LHCN-M2 (cell line): ENCODE measurements at places on chromosomes 11 and 22. TPM values are rescaled to one million over a fixed set of nuclear protein-coding genes. Genes with fewer than 3 reads are reported as not detected.

DNA sequence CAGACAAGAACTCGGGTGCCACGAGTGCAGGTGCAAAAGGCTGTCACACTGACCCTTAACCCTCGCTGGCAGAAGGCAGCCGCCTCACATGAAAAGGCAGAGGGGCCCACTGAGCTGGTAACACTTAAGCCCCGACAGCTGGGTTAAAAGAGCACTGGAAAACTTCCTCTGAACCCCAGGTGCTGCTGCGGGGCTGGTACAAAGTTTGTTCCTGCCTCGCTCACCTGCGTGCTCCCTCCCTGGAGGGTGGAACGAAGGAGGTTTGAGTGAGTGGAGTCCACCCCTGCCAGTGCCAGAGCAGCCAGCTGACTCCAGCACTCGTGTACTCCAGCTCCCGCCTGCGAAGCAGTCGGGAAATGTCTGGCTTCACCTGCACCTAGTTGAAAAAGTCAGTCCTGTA lies 12.6 kb downstream of the SULT4A1 start:
- no peak for DNase-seq

DNA sequence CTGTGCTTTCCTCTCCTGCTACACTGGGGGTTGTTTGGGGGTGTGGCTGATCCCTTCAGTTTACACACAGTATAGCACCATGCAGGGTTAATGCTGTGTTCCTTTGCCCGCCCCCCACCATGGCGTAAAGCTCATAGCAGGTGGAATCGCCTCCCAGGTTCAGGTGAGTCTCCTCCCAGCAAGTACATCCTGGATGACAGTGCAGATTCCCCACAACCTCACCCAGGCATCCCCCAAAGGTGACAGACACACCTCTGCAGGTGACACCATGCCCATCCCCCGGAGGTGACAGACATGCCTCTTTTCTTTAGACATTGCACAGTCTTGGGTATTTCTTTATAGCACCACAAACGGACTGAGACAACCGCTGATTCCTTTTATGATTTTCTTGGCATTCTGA lies 343.7 kb downstream of the BRD1 start:
- no peak for DNase-seq

- no peak for DNase-seq
These were observed 29.1 kb downstream of the OR52K1 start for GRCh38 chr11:4511282-4512245.

GRCh38 chr11:130071211-130071712 lies 1.6 kb downstream of the APLP2 start:
- no peak for DNase-seq

- DNase-seq: no peak
These were observed 34.6 kb downstream of the CSNK2A3 start for GRCh38 chr11:11318461-11318860.

- no peak for DNase-seq
These were observed 75.7 kb downstream of the TIMP3 start for GRCh38 chr22:32877196-32877595.

GRCh38 chr11:75548595-75549272 lies 13.3 kb upstream of the SERPINH1 start:
- DNase-seq: no peak

GRCh38 chr11:109728056-109728455 lies 306.1 kb downstream of the C11orf87 start:
- peak; percentile 42 for DNase-seq

DNA sequence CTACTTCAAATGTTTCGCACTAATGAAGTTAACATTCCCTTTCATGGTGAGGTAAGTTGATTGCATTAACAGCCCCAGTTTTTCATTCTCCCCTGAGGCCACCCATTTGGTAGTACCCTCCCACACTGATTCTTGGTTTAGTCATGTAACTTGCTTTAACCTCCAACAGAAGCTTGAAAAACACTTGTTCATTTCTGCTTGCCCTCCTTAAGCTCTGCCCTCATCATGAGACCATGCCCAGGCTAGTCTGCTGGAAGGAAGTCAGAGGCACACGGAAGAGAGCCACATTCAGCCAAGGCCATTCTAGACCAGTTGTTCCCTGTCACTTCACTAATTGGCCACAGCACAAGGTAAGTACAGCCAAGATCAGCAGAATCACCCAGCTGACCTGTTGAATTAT lies 50.7 kb upstream of the CD44 start:
- DNase-seq: peak; percentile 35

- peak; percentile 86 for DNase-seq
These were observed 104.6 kb upstream of the ANO3 start for GRCh38 chr11:26227301-26227746.

GRCh38 chr11:44824300-44824704 lies 97.5 kb downstream of the TSPAN18 start:
- no peak for DNase-seq

DNA sequence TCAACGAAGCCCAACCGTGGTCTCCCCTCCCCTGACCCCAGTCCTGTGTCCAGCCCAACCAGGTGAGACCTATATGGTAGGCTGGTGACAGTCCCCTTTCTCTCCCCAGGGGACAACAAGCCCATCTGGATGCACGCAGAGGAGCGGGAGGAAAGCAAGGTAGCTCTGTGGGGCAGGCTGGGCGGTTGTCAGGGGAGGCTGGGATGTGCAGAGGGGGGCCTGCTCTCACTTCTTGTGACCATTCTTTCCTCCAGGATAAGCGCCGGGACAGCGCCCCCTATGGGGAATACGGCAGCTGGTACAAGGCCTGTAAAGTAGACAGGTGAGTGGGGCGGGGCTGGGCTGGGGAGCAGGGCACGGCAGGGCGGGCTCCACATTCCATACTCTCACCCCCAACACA lies 3.5 kb upstream of the RAB1B start:
- no peak for DNase-seq

DNA sequence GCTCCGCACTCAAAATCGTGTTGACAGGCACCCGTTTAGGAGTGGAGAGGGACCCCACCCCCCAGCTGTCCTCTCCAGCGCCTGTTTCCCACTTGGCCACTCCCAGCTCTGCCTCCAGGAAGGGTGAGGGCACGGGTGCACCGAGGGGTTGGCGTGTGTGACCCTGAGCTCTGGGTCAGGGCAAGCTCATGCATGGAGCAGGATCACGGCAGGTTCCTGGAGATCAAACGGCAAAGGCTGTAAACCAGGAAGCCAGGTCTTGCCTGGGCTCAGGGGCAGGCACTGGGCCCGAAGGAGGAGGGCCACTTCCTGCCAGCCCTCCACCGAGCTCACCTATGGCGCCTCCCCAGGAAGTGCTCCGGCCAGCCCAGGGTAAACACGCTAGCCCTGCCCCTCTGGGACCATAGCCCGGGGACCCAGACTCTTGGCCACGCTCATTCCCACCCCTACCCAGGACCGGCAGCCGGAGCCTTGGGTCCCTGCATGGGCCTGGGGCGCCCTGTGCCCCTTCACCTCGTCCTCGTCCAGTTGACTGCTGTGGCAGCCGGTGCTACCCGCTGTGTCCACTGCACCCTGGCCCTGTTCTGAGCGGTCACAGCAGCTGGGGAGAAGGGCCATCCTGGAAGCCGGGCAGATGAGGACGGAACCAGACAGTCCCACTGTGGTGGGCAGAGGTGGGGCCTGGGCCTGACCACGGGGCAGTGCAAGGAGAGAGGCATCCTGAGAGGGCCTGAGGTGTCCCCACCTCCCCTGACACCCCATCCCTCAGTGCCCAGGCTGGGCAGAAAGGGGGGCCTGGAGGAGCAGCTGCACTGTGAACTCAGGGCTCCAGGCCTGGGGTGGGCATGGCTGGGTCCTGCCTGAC lies 1.0 kb upstream of the EPS8L2 start:
- DNase-seq: no peak

DNA sequence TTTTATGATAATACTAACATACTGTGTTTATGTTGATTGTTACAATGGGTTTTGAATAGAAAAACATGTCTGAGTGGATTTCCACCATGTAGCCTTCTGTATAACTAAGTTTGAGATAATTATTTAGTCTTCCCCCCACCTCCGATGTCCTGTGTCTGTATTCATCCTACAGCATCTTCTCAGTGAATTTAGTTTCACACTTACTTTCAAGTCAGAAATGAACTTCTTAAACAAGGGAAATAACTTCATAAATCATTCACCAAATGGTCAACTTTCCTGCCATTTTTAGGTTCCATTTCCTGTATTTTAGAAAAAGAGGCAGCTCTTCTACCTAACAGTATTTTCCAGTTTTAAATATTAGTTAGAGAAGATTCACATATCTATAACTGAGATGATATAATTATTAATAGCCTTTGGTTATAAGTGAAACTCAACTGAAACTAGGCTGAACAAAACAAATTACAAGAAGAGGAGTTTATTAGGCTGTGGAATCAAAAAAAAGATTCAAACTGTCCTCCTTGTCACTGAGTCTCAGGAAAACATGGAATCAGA lies 3.5 kb downstream of the OR51B5 start:
- no peak for DNase-seq

DNA sequence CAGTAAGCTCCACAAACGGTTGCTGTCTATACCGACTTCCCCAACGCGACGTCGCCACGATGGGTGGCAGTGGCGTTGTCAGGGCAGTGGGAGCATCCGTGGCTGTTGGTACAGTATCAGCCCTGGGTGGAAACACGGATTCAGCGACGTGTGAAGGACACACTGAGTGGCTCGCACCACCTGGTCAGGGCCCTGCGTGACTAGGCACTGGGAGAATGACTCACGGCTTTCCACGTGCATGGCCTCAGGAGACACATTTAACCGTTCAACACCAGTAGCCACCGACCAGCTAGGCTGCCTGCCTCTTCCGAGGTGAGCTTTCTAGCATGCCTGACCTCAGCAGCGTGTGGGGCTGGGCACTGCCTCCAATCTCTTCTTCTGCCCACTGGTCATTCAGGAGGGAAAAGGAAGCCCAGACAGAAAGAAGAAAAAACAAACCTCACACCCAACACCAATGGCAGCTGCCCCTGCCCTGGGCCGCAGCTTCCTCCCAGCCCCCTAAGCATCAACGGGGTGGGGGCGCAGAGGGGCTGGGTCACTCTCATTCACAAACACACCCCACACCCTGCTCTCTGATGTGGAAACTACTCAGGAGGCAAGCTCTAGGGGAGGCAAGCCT lies 59.0 kb downstream of the MYH9 start:
- peak; percentile 97 for DNase-seq

GRCh38 chr11:86292912-86293616 lies 9.0 kb upstream of the HIKESHI start:
- no peak for DNase-seq

GRCh38 chr11:78954696-78955095 lies 380.0 kb upstream of the NARS2 start:
- DNase-seq: no peak

- DNase-seq: no peak
These were observed 2.7 kb upstream of the MYRF start for GRCh38 chr11:61749591-61750217.

GRCh38 chr11:74992852-74993251 lies 4.1 kb downstream of the NEU3 start:
- no peak for DNase-seq

- no peak for DNase-seq
These were observed 8.9 kb downstream of the UVRAG start for GRCh38 chr11:75823946-75824345.

DNA sequence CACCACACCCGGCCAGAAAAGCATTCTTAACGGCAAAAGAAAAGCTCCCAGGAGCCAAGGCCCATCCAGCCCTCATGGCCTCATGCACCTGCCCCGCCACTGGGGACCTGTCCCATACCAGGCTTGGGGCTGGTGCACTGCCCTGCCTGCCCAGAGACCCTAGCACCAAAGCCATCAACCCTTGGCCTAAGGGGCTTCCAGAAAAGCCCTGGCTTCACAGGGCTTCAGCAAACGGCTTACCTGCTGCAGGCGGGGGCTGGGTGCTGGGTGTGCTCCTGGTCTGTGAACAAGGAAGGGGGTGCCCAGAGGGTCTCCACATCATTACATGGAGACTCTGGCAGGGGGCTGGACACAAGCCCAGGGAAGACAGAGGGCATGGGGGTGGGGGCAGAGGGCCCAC lies 89.5 kb downstream of the CELSR1 start:
- no peak for DNase-seq

GRCh38 chr11:69940246-69940610 lies 121.0 kb upstream of the FGF3 start:
- DNase-seq: no peak

DNA sequence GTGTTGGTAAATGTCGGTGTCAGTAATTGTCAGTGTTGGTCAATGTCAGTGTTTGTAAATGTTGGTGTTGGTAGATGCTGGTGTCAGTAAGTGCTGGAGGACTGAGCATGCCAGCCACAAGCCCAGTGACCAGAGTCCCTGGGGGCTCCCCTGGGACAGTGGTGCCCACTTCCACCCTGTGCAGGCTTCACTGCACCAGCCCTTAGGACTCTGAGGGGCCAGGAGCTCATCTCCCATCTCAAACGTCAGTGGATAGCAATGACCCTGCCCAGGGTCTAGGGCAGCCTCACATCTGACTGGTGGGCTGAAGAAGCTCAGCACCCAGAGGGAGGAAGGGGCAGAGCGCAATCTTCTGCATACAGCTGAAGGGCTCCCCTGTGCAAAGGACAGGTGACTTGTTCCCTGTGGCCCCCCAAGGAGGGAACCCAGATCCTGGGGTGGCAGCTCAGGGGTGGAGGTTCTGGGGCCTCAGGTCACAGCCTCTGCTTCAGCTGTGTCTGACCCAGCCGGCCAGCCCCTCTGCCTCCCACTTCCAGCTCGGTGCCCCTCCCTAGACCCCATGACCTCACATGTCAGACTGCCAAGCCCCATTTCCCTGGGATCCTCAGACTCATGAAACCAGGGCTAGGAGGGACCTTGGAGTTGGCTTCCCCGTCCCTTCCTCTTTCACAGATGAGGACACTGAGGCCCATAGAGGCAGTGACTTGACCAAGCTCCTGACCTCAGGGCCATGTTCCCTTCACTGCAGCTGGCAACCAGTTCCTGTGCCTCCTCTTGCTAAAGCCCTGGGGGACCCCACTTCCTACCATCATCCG lies 138.4 kb downstream of the CRYBB2 start:
- DNase-seq: no peak

GRCh38 chr11:130737866-130738431 lies 178.3 kb downstream of the SNX19 start:
- peak; percentile 60 for DNase-seq

- DNase-seq: peak; percentile 70
These were observed 75.2 kb downstream of the EIF3M start for GRCh38 chr11:32658639-32659406.

DNA sequence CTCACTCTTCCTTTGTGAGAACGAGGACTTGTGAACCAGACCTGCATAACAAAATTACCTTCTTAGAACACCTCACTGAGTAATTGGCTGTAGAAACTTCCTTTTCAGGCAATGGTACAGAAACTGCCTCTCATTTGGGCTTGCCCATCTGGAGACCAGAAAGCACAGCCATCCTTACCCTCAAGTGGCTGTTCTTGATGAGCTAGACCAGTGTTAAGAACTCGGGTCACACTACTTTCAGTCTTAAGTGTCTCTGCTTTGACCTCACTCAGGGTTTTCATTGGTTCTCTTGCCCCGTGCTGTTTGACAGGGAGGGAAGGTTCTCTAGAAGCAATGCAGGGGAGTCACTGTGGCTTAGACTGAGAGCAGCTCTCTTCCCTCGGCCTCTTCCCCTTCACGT lies 29.3 kb downstream of the NAT10 start:
- no peak for DNase-seq

Gene C1QTNF5
- 9.1 and 9.9 TPM in 2 replicates for total RNA-seq

Gene FAM89B
- 49.6 and 67.9 TPM in 2 replicates for total RNA-seq

Gene HTR3B
- total RNA-seq: not detected in 2 replicates

Gene FOLR2
- total RNA-seq: not detected in 2 replicates

Gene MTMR2
- total RNA-seq: 19.5 and 22.7 TPM in 2 replicates

Gene KRTAP5-6
- not detected in 2 replicates for total RNA-seq

Gene TMEM191B
- 0.19 and 3.2 TPM in 2 replicates for total RNA-seq

Gene BEST1
- total RNA-seq: 3.5 and 7.1 TPM in 2 replicates

Gene YPEL1
- total RNA-seq: 0.38 and 0.80 TPM in 2 replicates

Gene MRGPRE
- not detected in 2 replicates for total RNA-seq

Gene OR8D1
- not detected in 2 replicates for total RNA-seq

Gene C22orf15
- 0.06 TPM in 1 of 2 replicates, not detected in the other for total RNA-seq

Gene MOGAT2
- not detected in 2 replicates for total RNA-seq

Gene TSPAN32
- not detected in 2 replicates for total RNA-seq

Gene SCGB1C1
- total RNA-seq: not detected in 2 replicates
